ENCODE measurements at places on chromosomes 1 and 21. TPM values are rescaled to one million over a fixed set of nuclear protein-coding genes. Genes with fewer than 3 reads are reported as not detected.

DNA sequence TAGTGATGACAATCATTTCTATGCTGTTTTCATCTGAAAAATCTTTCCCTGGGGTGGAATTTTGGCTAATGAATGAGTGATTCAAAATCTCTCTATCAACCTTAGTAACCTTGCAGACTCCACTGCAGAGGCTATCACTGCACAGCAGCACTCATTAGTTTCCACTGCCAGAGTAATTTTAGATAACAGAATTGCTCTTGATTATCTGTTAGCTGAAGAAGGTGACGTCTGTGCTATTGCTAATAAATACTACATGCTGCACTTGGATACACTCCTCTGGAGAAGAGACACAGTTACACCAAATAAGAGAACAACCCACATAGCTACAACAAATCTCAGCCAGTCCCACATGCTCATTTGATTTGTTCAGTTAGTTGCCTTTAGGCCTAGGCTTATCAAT, 1348.4 kb downstream of the NCAM2 start:
- DNase-seq = no peak

GRCh38 chr1:20071416-20071815, 1.4 kb downstream of the PLA2G5 start:
- DNase-seq = no peak

GRCh38 chr1:40876436-40876761, 14.2 kb upstream of the CITED4 start:
- DNase-seq = no peak

DNA sequence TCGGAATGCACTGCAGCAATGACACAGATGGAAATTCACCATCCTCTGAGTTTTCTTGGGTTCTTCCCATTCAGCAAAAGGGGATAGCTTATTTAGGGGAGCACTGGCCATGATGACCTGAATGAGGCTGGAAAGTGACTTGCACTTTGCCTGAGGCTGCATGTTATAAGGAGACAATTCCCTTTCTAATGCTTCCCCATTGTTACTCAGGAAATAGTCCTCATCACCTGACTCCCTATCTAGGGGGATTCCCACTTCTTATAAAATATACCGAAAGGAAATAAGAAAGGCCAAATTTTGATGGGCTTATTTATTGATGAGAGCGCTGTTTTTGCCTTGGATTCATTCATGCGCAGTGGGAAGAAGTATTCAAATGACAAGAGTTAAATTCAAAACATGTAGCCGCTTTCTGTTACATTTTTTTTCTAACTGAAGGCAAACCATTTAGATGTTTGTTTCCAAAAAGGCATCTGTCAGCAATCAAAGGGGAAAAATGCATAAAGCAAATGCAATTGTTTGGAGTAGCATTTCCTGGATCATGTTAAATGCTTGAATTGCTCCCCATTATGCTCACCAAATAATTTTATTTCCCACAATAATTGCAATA, 220.3 kb upstream of the NFIA start:
- peak; percentile 17 for DNase-seq

DNA sequence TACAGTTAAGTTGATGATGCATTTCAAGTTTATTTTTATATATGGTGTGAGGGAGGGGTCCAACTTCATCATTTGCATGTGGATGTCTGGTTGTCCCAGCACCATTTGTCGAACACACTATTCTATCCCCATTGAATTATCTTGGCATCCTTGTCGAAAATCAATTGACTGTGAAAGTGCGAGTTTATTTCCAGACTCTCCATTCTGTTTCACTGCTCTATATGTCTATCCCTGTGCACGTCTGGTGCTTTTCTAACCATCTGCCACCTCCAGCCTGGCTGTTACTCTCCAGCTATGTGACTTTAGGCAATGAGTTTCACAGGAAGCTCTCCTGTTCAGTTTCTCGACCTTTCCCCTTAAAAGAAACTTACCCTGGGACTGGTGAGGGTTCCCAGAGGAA, 137.1 kb upstream of the KLHDC7A start:
- no peak for DNase-seq

The LMOD1 gene
- total RNA-seq = 0.82 TPM

DNA sequence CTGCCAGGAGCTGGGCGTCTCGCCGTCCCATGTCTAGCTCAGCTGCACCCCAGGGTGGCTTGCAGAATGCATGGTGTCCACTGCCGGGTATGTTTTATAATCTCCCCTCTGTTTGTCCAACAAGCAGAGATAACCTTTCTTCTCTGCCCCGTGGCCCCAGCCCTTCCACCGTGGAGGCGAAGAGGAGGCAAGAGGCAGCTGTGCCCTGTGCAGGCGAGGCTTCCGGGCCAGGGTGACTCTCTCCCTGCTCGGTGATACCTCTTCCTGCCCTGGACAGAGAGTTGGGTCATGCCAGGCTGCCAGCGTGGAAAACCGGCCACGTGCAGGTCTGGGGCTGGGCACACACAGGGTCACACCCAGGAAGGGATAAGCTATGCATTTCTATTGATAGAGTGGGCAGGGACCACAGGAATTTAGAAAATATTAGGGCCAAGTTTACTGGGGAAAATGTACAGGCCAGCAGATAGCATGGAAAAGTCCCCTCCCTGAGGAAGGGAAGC, at the start of gene TFF2:
TFF2 (minus strand) TSS at position 68 of the 500 bp plus-strand sequence; CDS start at position 31, 37 bp downstream.
- no peak for DNase-seq

GRCh38 chr1:198423673-198424072, 116.8 kb downstream of the ATP6V1G3 start:
- DNase-seq = no peak

DNA sequence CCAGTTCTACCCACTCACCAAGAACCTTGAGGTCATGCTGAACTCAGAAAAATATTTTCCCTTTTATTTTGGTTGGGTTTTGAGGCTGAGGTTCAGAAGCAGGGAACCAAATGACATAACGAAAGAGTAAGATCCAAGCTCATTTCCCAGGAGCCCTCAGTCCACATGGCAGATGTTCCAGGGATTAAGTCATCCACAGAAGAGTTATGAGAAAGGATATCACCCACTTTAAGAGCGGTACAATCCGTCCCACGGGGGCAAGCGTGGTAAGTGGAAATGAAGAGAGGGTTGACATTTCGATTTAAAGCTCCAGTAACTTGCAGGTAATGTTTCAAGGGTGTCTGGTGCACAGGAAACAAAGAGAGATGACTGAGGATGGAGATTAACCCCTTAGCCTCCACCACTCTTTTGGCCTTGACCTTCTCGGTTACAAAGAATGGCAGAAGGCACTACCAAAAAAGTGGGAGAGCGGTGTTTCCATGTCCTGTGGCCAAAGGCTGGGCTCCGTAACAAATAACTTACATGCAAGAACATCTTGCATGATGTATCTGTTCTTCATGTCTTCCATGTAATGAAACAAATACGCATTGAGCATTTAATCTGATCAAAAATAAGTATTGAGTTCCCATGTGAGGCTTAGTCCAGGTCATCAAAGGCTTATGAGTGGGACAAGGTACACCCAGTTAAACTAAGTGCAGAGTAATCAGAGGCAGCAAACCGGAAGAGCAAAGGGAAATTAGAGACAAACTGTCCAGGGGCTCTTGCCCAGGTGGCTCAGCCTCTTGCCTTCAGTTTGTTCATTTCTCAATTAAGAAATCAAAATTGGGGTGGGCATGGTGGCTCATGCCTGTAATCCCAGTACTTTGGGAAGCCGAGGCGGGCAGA, 241.4 kb downstream of the TOMM20 start:
- no peak for DNase-seq

The HP1BP3 gene
- total RNA-seq = 89.1 TPM

GRCh38 chr1:77253211-77253610, 28.6 kb upstream of the AK5 start:
- DNase-seq = peak; percentile 37
